ENCODE measurements at places on chromosomes 4 and X. TPM values are rescaled to one million over a fixed set of nuclear protein-coding genes. Genes with fewer than 3 reads are reported as not detected.

DNA sequence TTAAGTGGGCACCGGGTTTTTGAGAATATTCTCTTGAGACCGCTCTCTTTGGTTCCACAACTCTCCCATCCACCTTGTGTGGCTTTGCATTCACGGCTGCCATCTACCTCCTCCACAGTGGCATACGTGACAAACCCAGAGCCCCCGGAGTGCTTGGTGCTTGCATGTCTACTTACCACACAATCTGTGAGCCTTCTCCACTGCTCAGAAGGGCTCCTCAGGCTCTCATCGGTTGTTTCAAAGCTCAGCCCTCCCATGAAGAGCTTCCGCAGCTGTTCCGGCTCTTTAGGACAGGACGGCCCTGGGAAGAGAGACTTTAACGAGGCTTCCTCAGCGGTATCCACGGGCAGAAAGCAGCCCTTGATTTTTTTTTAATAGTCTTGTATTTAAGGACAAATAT is 167.6 kb upstream of the ANK2 start:
- DNase-seq: peak; percentile 19

- DNase-seq: no peak
Observed at GRCh38 chr4:101441446-101441845, 94.1 kb upstream of the PPP3CA start.

DNA sequence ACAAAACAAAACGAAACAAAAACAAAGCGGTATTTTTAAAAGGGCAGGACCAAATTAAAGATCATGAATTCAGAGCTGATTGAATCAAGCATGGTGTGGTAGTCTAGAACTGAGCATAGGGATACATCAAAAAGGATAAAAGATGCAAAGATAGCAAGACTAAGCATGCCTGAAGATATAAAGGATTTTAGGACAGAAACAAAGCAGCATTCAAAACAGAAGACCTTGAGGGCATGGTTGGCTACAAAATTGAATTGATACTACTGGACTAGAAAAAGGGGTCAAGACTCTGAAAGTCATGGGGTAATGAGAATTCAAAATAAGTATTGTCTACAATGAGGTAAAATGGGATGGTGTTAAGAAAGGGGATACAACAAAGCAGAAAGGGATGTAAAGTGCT is 41.6 kb downstream of the RAB33A start:
- DNase-seq: no peak

Gene SPATA18
- total RNA-seq: 0.10 TPM

Gene MAGEA2
- 3.5 TPM for total RNA-seq

Gene DOK7
- total RNA-seq: 0.22 TPM

Gene MTCP1
- 9.3 TPM for total RNA-seq

Gene GAR1
- total RNA-seq: 9.7 TPM

Data from H7 (cell line).